ENCODE measurements at places on chromosomes 12 and 14. TPM values are rescaled to one million over a fixed set of nuclear protein-coding genes. Genes with fewer than 3 reads are reported as not detected.

GRCh38 chr12:66678338-66679275, at the start of gene GRIP1:
TSS of gene GRIP1 (minus strand) at chr12:66679076. CDS start at chr12:66678904, 172 bp downstream.
- DNase-seq = no peak

- no peak for DNase-seq
Measured at GRCh38 chr14:50855558-50855957, 16.3 kb upstream of the ABHD12B start.

DNA sequence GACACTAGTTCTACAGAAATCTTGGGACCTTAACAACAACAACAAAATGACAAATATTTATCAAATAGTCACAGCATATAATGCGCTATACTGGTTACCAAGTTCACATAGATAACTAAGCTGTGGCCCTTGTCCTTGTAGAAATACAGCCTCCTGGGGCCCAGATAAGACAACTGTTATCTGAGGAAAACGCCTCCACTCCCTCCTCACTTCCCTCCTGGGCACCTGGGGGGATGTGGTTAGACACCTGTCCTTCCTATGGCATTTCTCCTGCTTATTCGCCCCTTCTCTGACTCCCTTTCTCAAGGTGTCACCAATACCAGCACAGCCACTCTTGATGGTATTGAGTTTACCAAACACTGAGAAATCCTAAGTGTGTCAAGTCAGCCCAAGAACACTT, 419.4 kb downstream of the RAD51B start:
- no peak for DNase-seq

- DNase-seq = no peak
Measured at GRCh38 chr12:94109160-94109559, 39.2 kb upstream of the PLXNC1 start.

DNA sequence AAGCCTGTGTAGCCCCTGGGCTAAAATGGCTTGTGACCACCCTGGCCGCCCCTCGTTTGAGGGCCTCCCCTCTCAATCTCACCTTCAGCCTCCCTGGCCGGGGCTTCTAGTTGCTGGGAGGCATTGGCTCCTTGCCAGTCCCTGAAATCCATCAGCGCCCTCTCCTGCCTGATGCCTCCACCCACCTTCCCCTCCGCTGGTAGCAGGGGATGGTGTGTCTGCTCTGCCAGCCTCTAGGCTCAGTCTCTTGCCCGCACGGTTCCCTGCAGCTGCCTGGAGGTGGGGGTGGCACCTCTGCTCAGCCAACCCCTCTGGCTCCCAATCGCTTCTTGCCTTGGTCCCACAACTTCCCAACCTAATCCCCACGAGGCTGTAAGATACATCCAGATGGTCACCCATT, 167.9 kb downstream of the PHETA1 start:
- no peak for DNase-seq

The MGAT4C gene
- polyA plus RNA-seq = 1.2 TPM

DNA sequence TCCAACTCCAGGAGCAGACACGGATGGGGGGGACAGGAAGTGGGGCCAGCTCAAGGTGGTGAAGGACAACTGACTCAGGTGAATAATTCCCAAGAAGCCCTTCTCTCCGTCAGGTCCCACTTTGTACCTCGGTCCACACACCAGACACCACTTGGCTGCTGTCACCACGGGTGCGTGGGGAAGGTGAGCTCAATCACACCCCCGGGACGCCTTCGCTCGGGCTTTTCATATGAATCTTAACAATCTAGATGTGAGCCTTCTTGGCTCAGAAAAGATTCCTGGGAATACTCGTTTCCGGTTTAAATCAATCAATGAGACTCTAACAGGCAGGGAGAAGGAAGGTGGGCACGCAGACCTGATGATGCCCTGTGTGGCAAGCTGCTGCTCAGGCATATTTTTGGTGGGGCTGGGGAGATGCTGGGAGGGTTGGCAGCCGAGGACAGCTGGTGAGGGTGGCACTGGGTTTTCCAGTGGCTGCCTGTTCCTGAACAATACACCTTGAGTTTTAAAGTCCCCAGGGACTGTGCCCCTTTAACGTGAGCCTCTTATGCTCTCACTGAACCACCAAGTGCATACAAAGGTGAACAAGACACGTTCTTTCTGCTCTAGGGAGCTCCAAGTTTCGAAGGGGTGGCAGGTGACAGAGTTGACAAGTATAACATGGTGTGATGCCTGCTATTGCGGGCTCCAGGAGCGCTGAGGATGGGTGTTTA, 5.1 kb downstream of the TESC start:
- no peak for DNase-seq

DNA sequence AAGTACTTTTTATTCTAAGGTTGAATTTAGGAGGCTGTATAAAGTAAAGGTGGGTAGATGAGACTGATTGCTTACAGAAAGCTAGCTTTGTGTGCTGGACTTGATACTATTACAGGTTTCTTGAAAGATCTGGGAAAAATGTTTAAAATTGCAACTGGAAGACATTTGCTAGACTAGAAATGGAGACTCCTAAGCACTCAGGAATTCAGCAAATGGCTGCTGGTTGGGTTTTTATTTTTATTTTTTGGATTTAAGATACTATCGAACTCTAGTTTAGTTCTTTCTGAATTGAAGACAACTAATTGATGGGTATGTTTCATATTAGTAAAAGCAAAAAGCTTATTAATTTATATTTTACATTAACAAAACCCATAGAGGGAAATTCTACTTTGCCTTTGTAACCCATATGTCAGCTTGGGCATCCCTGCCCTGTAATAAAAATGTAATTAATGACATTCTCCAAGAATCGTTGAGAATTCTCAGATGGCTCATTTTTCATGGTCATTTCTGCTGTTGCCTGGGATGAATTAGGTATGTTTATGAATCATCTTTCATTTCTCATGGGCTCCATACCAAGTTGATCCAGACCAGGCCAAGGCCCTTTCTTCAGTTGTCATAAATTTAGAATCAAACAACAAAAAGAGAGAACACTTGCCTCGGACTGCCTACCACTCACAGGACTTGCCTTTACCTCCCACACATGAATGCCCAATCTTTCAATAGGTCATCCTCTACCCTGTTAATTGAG, 102.1 kb downstream of the ERGIC2 start:
- DNase-seq = no peak

DNA sequence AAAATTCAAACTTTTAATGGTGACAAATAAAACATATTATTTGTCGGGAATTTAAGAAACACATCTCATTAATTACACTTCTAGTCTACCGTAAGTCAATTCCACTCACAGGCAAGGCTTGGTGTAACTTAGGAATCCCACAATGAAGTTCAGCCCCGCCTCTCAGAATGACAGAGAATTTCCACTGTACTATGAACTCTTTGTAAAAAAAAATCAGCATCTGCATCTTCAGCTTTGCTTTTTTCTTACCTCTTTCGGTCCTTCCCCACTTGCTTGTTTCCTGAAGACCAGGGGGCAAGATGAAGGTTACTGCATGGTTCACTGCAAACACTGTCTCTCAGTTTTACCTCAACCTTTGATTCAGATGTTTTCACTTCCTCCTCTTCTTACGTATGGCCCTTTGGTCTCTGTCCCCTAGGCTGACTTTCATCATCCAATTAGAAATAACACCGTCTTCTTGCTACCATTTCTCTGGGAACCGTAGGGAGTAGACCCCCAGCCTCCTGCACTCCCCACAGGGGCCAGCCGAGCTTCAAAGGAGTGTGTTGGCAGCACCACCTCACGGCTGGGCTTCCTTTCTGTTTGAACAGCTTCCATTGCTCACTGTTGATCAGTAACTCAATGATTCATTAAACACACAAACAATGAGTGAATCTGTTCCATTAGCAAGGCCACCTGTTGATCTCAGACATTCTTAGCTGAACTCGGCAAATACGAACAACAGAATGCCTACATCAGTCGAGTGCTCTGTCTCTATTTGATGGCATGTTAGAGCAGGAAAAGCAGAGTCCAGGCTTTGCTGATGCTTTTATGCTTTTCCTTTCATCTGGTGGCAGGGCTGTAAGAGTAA, 343.0 kb downstream of the BMP4 start:
- DNase-seq = no peak

- peak; percentile 7 for DNase-seq
Measured at GRCh38 chr14:74962046-74962445, 6.6 kb upstream of the PGF start.

The BTBD6 gene
- polyA plus RNA-seq = 42.2 TPM

DNA sequence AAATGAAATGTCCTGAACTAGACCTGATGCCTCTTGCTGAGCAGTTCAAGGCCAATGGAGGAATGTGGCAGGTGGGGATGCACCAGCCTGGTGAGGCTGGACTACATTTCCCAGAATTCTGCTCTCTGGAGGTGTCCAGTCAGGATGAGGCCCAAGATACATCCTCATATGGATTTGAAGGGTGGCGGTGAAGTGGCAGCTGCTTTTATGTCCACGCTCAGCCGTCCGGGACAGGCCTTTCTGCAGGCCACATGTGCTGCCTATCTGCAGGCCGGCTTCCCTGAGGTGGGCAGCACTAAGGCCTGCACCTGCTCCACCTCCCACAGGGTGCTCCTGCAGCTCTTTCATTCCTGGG, 230.2 kb downstream of the BCL11B start:
- no peak for DNase-seq

The ADSS1 gene
- polyA plus RNA-seq = 217 TPM

GRCh38 chr12:67482751-67483661, 165.5 kb upstream of the DYRK2 start:
- peak; percentile 76 for DNase-seq

DNA sequence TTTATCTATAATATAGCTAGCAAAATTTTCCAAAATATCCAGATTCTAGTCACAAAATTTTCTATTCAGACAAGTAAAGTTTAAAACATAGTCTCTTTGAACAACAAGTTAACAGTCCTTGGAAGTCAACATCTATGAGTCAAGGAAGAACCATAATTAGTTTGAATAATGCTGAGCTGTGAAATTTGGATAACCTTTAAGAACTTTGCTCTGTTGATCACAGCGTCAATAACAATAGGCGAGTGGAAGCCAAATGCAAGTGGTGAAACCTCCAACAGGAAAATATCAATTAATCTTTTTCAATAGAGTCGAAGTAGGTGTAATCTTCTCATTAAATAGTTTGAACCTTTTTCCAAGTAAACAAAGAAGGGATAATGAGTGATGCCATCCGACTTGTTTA, 466.6 kb downstream of the FOXG1 start:
- DNase-seq = no peak

- no peak for DNase-seq
Measured at GRCh38 chr12:112837629-112838197, 46.2 kb downstream of the RPH3A start.

GRCh38 chr14:104882325-104882973, 17.4 kb downstream of the CEP170B start:
- peak; percentile 29 for DNase-seq

The SCN8A gene
- 0.07 TPM for polyA plus RNA-seq

The DLGAP5 gene
- polyA plus RNA-seq = 0.02 TPM

DNA sequence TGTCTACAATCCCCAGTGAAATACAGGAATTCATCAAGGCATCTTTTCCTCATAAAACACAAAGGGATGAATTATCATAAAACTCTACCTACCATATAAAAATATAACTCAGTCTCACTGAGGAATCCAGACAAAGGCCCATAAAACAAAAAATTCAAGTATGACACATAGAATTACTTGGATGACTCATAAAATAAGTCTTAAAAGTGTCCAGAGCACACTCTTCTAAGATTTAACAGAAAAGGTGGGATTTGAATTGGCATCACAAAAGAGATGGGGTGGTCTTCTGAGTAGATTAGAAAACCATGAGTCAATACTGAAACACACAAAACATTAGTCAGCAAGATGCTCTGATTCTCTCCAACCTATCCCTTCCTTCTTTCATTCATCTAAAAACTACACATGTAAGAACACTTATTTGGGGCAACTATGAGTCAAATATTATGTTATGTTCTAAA, 202.7 kb upstream of the GARIN6 start:
- no peak for DNase-seq
